ENCODE measurements at places on chromosomes 5 and 9. TPM values are rescaled to one million over a fixed set of nuclear protein-coding genes. Genes with fewer than 3 reads are reported as not detected.
A peak's percentile ranks its signal among the peaks of the same experiment; 100 is the strongest.

SGCD gene
- 28.4 TPM for total RNA-seq

GRCh38 chr9:24436761-24437160, 108.9 kb downstream of the IZUMO3 start:
- no peak overlapping the region for H3K4me3 ChIP-seq
- no peak overlapping the region for H3K27ac ChIP-seq
- no peaks in the 10 kb centered on the region for H3K4me1 ChIP-seq
- H3K27me3 ChIP-seq: no peaks in the 10 kb centered on the region
- DNase-seq: no peak

KIF4B gene
- 0.09 TPM for total RNA-seq

- peaks cover 14% of the 10 kb centered on the region for H3K4me1 ChIP-seq
- no peak overlapping the region for H3K27ac ChIP-seq
- no peak for DNase-seq
- peaks cover 3% of the 10 kb centered on the region for H3K27me3 ChIP-seq
- H3K4me3 ChIP-seq: peak overlapping the region; percentile 53
These were observed 1.3 kb upstream of the ANKRD18A start for GRCh38 chr9:38621434-38622287.

C9orf153 gene
- total RNA-seq: not detected

DNA sequence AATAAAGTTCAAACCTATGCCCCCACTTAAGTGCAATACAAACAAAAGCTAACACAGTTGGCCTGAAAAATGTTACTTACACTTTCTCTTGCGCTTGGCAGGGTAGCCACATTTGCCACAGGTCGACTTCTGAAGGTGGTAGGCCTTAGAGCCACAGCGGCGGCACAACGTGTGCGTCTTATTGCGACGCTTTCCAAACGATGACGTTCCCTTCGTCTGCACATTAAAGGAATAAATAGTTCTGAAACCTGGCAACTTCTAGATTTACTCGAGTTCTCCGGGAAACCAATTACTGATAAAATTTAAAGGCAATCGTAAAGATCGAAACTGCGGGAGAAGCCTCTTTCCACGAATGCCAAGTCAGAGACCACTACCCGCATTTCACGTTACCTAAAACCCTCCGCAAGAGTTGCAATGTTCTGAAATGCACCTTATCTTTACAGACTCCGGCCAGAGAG, 602 bp downstream of the RPL37 start:
- no peak for DNase-seq
- H3K4me3 ChIP-seq: peak overlapping the region; percentile 97
- H3K27ac ChIP-seq: peak overlapping the region; percentile 98
- H3K27me3 ChIP-seq: no peaks in the 10 kb centered on the region
- peaks cover 15% of the 10 kb centered on the region for H3K36me3 ChIP-seq

DNA sequence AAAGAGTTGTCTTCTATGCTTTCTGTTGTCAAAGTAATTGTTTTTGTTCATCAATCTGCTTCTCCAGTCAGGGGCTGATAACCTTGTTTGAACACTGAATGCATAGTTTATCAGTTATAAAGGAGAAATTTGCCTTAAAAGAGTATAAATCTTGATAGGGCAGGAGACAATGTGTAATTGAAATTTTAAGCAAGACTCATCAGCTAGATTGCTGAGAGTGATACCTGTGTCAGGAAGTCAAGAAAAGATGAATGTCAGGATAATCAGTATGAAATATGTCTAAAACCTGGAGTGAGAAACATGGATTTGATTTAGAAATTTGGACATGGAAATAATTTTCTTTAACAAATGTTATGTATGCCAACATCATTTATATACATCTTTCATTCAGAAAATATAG, 1258.1 kb downstream of the EFNA5 start:
- no peaks in the 10 kb centered on the region for H3K36me3 ChIP-seq
- H3K27ac ChIP-seq: no peak overlapping the region
- no peaks in the 10 kb centered on the region for H3K27me3 ChIP-seq
- no peak for DNase-seq
- no peak overlapping the region for H3K4me3 ChIP-seq
- H3K4me1 ChIP-seq: no peaks in the 10 kb centered on the region

GRCh38 chr9:18500451-18500850, 26.5 kb downstream of the ADAMTSL1 start:
- DNase-seq: no peak
- H3K27ac ChIP-seq: no peak overlapping the region
- H3K27me3 ChIP-seq: no peaks in the 10 kb centered on the region

- H3K4me3 ChIP-seq: no peak overlapping the region
- no peak for DNase-seq
- H3K27ac ChIP-seq: no peak overlapping the region
- no peaks in the 10 kb centered on the region for H3K4me1 ChIP-seq
These were observed 7.6 kb upstream of the LCN15 start for GRCh38 chr9:136771907-136772415.

DNA sequence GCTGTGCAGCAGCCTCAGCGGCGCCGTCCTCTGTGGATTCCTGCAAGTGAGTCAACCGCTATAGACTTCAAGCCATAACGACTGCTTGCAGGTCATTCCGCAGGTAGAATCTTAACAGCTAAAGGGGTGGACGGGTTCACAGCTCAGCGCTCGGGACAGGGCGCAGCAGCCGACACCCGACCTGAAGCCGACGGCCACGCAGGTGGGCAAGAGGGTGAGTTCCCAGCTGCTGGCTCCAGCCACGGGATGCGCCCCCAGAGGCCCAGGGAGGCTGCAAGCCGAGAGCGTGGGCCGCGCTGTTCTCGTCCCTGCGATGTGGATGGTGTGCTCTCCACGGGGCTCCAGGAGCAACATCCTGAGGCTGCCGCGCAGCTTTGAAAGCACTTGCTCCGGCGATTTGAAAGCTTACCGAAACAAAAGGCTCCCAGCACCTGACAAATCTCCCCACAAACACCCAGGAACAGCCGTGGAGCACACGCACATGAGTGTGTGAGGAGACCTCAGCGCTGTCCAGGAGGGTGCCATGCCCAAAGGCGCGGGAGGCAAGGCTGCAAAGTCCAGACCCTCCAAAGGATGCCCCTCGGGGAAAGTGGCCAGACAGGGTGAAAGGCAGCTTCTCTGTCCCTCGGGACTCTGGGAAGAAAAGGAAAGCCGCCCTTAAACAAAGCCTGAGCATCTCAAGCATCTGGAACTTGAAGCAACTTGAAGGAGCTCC, 48.7 kb downstream of the EXD3 start:
- no peaks in the 10 kb centered on the region for H3K4me1 ChIP-seq
- no peak overlapping the region for H3K4me3 ChIP-seq
- H3K36me3 ChIP-seq: peaks cover 10% of the 10 kb centered on the region
- H3K27ac ChIP-seq: no peak overlapping the region

- H3K36me3 ChIP-seq: no peaks in the 10 kb centered on the region
- peaks cover 15% of the 10 kb centered on the region for H3K27me3 ChIP-seq
- no peak overlapping the region for H3K4me3 ChIP-seq
- H3K27ac ChIP-seq: no peak overlapping the region
- H3K4me1 ChIP-seq: no peaks in the 10 kb centered on the region
- DNase-seq: no peak
These were observed 59.2 kb upstream of the PHF24 start for GRCh38 chr9:34898846-34899245.

DNA sequence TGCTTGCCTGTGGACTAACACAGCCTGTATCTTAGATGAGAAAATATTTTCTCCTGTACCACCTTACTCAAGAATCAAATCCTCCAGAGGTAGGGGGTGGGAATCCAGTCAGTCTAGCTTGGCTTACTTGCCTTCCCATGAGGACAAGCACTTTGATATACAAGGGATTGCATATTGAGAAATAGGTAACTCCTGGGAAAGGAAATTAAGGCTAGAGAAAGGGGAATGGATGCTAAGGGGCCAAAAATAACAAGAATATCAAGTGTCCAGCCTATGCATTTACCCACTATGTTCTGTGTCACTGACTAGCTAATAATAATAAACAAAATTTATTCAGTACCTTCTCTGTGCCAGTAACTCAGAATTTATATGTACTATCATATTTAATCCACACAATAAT, 21.4 kb upstream of the SNX2 start:
- H3K4me1 ChIP-seq: no peaks in the 10 kb centered on the region
- no peaks in the 10 kb centered on the region for H3K36me3 ChIP-seq
- H3K27ac ChIP-seq: no peak overlapping the region
- no peak overlapping the region for H3K4me3 ChIP-seq
- H3K27me3 ChIP-seq: no peaks in the 10 kb centered on the region

DNA sequence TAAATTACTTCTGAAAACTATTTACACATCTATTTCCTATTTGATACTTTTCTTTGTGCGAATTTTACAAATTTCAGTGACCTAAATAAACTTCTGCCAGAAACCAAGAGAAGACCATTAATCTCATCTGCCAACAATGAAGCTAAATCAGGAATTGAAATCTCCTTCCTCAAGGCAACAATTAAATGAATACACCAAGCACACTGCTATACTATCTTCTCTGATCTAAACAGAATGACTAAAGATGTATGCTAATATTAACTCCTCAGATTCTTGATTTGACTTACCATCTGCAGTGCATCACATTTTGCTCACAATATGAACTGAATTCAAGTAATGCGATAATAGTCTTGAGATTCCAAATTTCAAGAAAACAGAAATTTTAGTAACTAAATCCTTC, 82.3 kb downstream of the CEP120 start:
- no peak overlapping the region for H3K27ac ChIP-seq
- no peak for DNase-seq
- H3K27me3 ChIP-seq: no peaks in the 10 kb centered on the region
- H3K4me3 ChIP-seq: no peak overlapping the region
- no peaks in the 10 kb centered on the region for H3K36me3 ChIP-seq
- no peaks in the 10 kb centered on the region for H3K4me1 ChIP-seq

DNA sequence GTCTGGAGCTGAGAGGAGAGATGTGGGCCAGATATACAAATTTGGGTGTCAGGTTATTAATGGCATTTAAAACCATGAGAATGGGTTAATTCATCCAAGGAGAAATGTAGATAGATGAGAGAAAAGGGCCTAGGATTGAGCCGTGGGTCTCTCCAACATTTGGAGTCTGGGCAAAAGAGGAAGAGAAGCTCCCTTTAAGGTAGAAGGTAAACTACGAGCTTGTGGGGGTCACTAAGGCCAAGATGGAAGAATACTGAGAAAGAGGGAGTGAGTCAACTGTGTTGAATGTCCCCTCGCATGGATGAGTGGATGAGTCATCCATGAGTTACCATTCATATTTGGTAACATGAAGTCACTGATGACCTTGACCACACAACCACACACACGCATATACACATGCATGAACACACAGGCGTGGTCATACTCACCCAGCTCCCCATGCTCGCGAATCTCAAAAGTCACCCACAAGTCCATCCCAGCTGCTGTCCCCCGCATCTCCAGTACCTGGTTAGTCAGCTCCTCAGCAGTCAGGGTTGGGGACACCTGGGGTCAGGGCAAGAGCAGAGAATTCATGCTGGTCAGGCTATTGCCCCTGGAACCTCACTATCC, 6.8 kb upstream of the FCHSD1 start:
- H3K4me1 ChIP-seq: no peaks in the 10 kb centered on the region
- DNase-seq: no peak
- no peak overlapping the region for H3K27ac ChIP-seq
- H3K4me3 ChIP-seq: no peak overlapping the region
- no peaks in the 10 kb centered on the region for H3K36me3 ChIP-seq

Data from psoas muscle (tissue), 8 donors.